Activated CD4-positive, CD25-positive, alpha-beta regulatory T cell treated with anti-CD3 and anti-CD28 coated beads, Interleukin-2, amount 50 U/mL, for 16 hours (primary cell): ENCODE measurements at places on chromosomes 2 and 18.

DNA sequence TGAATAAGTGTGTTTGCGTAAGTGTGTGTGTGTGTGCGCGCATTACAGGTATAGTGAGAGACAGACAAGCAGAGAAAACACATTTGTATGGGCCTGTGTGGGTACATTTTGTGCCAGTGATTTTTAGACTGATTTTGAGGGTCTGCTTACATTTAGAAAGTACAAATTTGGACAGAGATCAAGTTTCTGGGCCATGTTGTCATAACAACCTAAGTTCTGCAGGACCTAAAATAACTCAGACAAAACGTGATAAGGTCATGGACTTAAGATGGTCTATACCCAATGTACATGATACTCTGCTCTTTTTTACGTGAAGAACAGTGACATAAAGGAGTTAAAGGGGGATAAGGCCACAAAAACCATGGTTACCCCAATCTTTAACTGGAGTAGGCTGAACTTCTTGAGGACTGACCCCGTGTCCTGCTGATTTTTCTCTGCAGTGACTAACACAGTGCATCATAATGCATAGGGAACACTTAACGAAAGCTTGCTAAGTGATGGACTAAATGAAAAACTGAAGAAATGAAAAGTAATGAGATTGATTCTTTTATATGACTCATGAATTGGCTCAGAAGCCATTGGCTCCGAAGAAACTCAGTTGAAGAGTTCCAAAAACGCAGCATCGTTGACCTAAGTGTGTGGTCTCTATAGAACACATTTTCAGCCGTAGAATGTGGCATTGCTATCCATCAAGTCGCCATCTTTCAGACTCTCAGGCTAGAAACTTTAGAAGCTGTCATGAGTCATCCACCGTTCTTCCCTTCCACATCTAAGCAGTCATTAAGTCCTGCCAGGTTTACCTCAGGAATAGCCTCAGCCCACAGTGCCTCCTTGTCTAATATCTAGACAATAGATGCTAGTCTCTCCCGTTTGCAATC is 61.6 kb upstream of the NCOA1 start:
- no peak for DNase-seq

- DNase-seq = no peak
These were observed 20.1 kb downstream of the SLC66A3 start for GRCh38 chr2:11175293-11175795.

- DNase-seq = no peak
These were observed 182.2 kb upstream of the ZFP36L2 start for GRCh38 chr2:43408407-43409160.

- DNase-seq = no peak
These were observed 70.2 kb downstream of the HRH4 start for GRCh38 chr18:24530630-24531111.

GRCh38 chr2:216636551-216637450 is 3.6 kb downstream of the IGFBP2 start:
- no peak for DNase-seq

GRCh38 chr2:25082002-25082622 is 40.2 kb downstream of the EFR3B start:
- DNase-seq = no peak

DNA sequence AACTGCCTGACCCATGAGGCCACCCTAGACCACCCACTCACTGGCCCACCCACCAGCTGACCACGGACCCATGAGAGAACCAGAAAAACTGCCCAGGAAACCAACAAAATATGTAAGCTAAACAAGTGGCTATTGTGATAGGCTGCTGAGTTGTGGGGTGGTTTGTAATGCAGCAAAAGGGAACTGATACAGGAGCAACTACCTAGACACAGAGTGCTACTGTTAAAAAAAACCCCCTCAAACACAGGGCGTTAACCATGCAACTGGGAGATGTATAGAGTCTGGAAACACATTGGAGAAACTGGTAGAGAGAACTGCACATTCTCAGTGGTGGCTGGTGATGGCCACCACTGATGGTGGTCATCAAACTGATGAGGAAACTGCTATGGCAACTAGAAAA is 206.3 kb upstream of the GYPC start:
- no peak for DNase-seq

DNA sequence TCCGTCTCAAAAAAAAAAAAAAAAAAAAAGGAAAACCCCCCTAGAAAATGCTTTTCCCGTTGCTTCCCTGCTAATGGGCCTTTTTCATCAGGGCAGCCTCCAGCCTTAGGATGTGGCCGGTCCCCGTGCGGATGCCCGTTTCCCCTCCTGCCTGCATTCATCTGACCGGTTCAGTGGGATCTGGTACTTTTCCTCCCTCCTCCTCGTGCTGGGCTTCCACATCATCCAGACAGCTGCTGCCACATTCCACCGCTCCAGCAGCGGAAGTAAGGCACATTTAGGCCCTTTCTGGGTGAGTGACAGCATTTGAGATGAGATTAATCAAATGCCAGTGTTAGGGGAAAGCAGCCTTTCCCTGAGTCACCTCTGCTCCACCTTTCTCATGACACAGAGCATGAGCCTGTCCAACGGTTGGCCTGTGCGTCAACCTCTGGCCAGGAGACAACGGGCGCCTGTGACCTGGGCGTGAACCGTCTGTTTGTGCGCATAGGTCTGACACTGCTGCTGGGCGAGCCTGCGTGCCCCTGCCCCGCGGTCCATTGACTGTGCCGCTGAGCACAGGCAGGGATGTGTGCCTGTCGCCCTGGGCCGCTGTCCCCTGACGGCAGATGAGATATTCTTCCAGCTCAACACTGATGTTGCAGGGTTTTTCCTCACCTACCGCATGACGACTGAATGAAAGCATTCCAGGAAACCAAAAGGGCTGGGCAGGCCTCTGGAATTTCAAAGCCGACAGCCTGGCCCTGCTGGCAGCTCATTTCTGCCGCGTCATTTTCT is 174.0 kb downstream of the TGIF1 start:
- DNase-seq = no peak

DNA sequence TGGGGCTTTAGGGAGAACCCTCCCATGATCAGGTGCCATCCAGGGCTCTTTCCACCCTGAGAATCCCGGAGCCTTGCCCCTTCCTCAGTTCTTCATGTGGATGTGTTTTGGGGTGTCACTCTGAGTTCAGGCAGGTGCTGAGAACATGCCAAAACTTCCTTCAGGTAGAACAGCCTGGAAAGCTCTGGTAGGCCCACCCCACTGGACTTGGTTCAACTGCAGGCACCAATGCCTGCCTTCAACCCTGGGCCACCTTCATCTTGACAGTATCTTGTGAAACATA is 85.8 kb downstream of the EPAS1 start:
- DNase-seq = no peak

DNA sequence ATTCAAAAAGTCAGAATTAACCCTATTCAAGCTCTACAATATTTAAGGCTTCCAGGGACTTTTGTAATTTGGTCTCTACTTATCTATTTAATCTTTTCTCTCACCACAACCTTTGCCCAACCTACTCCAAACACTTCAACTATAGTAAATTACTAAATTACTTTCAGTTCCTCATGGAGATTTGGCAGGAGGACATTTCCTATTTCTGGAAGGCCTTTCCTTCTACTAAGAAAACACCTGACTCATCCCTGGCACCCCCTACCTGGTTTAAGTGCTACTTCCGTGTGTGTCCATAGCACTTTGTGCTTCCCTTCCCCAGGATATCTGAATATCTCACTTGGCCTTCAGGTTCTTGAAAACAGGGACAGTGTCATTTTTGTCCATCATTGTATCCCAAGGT is 96.3 kb downstream of the UPP2 start:
- DNase-seq = no peak

DNA sequence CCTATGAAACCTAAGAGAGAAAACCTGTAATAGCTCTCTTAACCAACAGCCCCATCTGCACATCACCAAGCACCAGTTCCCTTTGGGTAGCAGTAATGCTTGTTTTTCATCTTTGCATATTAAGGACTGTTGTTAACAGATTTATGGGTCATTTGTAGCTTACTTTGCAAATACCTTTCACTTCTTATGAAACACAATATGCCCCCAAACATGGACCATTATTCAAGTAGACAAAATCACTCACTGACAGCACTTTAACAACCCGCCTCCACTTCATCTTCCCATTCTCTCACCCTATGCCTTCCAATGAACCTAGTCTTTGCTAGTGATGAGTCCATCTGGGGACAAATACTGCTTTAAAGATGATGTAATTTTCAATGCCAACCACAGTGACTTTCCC is 64.4 kb downstream of the GFPT1 start:
- DNase-seq = no peak

DNA sequence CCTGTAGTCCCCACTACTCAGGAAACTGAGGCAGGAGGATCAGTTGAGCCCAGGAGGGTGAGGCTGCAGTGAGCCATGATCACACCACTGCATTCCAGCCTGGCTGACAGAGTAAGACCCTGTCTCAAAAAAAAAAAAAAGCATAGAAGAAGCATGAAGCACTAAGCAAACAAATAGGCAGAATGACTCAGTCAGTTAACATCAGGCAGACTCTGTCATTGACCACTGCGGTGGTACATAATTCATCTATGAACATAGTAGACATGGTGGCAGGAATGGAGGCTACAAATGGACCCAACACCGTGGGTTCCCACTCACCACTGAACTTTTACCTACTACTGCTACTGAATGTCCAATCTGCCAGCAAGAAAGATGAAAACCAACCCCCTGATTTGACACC is 7.6 kb upstream of the ASXL2 start:
- DNase-seq = no peak

GRCh38 chr2:164242409-164242808 is 378.9 kb downstream of the GRB14 start:
- DNase-seq = no peak
